Activated naive CD4-positive, alpha-beta T cell treated with anti-CD3 and anti-CD28 coated beads, Interleukin-2, amount 50 U/mL, for 72 hours (primary cell): ENCODE measurements at places on chromosomes 16 and 17. TPM values are rescaled to one million over a fixed set of nuclear protein-coding genes. Genes with fewer than 3 reads are reported as not detected.

DNA sequence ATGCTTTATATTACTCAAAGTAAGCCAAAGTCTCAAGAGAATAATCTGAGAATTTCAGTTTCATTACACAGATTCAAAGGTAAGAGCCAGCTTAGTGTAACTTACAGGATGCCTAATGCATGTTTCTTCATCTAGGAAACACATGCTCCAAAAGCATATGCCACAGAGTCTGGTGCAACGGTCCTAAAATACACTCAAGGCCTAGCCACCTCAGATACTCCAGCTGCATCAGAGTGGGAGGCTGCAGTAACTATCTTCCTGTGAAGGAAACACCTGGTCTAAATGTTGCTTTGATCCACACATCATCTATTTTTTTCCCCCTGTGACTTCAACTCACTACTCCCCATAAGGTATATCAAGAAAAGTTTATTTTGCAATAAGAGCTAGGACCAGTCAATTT lies 51.6 kb upstream of the CORO6 start:
- no peak for DNase-seq

Gene CCDC144A
- total RNA-seq: 12.2 TPM

DNA sequence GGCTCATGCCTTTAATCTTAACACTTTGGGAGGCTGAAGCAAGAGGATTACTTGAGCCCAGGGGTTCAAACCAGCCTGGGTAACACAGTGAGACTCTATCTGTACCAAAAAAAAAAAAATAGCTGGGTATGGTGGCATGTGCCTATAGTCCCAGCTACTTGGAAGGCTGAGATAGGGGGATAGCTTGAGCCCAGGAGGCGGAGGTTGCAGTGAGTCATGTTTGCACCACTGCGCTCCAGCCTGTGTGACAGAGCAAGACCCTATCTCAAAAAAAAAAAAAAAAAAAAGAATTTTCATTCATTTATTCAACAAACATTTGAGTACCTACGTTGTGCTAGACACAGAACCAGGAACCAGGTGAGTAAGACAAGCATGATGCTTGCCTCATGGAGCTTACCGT lies 73.6 kb upstream of the MRTFB start:
- DNase-seq: no peak

- DNase-seq: peak; percentile 92
Observed at GRCh38 chr17:18314731-18315561, at the start of the genes SMCR8 and TOP3A. Gene SMCR8 (plus strand): TSS chr17:18315293. CDS start chr17:18315790, 497 bp downstream. Gene TOP3A (minus strand): TSS chr17:18314994. CDS start chr17:18314778, 216 bp downstream.

DNA sequence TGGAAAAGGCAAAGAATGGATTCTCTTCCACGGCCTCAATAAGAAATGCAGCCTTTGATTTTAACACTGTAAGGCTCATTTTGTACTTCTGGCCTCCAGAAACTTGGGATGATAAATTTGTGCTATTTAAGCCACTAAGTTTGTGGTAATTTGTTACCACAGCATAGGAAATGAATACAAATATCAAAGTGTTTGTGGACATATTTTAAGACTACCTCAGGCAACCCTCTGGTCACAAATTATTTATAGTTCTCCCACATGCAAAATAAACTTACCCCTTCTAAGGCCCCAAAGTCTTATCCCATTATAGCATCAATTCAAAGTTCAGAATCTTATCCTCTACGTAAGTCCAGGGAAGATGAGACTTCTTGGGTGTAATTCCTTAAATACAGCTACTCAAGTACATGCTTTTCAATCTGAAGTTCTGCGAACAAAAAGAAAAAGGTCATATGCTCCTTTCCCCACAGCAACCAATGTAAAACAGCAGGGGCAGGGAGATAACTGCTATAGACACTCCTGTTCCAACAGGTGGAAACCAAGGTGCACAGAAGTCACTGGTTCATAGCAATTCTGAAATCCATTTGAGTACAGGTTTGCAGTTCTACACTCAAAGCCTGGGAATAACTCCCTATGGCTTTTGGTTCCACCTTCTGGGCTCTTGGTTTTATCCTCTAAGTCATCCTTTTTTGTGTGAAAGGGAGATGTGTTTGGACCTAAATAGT lies 5.4 kb upstream of the EFCAB13 start:
- no peak for DNase-seq

Gene CYLD
- total RNA-seq: 88.2 TPM

Gene ABAT
- 8.7 TPM for total RNA-seq

GRCh38 chr17:18319604-18320256 lies 4.6 kb downstream of the SMCR8 start:
- DNase-seq: no peak

DNA sequence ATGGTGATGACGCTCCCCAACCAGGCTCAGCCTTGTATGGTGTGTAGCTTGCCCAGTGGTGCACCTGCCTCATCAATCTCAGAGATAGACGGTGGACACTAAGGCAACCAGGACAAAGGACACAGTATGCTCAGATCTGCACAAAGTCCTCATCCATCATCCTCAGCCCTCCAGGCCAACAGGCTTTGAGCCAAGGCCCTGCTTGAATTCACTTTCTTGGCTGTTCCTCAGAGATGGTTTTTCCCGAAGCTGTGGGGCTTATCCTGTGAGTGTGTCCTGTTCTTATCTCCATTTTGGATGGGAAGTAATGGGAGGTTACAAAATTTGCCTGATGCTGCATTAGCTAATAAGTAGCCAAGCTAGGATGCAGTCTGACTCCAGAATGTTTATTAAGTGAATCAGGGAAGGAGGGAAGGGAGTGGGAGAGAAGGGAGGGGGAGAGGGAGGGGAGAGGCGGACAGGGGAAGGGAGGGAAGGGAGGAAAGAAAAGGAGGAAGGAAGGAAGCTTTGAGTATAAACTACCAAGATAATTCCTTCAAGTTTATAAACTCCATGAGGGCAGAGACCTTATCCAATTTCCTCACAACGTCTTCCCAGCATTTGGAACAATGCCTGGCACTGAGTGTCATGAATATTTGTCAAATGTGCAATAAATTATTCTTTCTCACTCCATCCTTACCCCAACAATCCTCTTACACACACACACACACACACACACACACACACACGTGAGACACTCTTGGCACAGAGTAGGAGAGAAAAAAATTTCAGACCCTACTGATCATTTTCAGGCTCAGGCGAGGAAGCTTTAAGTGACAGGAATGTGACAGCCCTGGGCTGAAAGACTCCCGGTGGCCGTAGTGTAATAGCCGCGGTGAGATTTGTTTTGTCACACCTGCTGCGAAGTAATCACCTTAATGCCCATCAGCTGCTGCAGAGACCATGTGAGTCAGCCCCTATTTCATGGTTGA lies 84.3 kb downstream of the BMERB1 start:
- no peak for DNase-seq

DNA sequence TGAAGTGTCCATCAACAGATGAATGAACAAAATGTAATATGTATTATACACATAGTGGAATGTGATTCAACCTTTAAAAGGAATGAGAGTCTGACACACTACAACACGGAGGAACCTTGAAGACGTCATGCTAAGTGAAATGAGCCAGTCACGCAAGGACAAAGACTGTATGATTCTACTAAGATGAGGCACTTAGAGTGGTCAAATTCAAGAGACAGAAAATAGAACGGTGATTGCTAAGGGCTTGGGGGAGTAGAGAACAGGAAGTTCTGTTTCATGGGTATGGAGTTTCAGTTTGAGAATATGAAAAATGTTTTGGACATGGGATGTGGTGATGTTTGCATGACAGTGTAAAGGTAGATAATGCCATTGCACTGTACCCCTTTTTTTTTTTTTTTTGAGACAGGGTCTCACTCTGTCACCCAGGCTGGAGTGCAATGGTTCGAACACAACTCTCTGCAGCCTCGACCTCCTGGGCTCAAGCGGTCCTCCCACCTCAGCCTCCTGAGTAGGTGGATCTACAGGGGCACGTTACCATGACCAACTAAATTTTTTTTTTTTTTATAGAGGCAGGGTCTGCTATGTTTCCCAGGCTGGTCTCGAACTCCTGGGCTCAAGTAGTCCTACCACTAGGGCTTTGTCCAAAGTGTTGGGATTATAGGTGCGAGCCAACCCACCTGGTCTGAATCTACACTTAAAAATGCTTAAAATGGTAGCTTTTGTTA lies 2.9 kb upstream of the CCDC102A start:
- DNase-seq: no peak

DNA sequence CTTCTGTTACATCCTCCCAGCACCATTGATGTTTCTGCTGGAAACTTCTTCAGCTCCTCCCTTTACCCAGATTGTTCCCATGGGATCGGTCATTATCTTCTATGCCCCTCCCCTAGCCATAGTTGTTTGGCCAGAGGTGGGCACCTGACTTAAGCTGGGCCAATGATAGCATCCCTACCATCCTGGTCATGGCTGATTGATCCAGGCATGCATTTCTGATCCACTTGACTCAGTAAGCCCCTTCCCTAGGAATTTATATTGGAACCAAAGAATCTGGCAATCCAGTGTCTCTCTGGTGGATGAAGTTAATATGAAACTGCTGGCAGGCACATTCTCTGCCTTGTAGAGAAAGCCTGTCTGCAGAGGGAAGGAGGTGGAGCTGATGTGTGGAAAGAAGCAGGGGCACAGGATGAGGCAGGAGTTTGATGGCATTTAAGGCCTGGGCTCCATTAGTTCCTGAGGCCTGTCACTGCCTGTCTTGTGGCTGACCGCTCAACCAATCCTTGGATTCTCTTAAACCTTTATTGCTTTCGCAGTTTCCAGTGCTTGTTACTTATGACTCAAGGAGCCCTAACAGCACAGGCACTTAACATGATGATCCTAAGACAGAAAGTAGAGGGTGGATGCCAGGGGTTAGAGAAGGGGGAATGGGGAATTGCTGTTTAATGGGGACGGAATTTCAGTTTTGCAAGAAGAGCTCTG lies 152.4 kb downstream of the ABCC12 start:
- DNase-seq: no peak
